ENCODE measurements at places on chromosomes 5 and 9. TPM values are rescaled to one million over a fixed set of nuclear protein-coding genes. Genes with fewer than 3 reads are reported as not detected.

The PFN3 gene
- 2.6 TPM for polyA plus RNA-seq

The ABLIM3 gene
- 7.6 TPM for polyA plus RNA-seq

The TMEM252 gene
- 5.3 TPM for polyA plus RNA-seq

The OTP gene
- polyA plus RNA-seq: not detected

The PCDHGB7 gene
- polyA plus RNA-seq: 16.8 TPM

The FLT4 gene
- polyA plus RNA-seq: 9.3 TPM

The SLC25A2 gene
- polyA plus RNA-seq: not detected

The ARL14EPL gene
- not detected for polyA plus RNA-seq

The FOXD4L3 gene
- polyA plus RNA-seq: not detected

GRCh38 chr5:91118796-91119195 lies 264.3 kb downstream of the ARRDC3 start:
- DNase-seq: no peak

DNA sequence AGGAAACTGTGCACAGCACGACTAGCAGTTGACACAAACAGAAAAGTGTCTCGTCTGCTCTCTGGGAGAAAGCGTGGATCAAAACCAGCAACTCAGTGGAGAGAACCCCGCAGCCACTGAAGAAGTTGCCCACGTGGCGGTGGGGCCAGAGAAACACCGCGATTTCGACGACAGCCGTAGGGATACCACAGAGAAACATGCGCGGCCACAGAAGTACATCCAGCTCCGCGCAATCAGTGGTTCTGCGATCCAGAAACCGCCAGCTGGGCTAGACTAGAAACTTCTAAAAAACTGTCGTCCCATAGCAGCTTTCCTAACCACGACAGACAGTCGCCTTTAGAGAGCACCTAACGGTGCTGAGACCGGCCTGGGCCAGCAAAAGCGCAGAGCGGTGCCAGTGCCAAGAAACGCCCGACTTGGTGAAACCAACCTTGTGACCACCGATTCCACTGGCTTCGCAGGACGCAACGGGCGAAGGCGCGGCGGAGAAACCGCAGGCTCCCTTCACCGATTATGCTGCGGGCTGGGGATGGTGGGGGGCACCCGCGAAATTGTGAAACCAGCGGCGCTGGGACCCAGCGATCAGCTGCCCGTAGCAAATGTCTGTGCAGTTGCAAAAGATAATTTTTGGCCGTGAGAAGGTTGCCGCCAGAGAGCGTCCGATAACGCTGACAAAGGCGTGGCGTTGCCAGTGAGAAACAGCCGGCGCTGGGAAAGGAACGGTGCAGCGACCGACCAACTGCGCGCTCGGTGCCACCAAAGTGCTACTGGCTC lies 2.7 kb upstream of the ANXA2R start:
- DNase-seq: no peak

DNA sequence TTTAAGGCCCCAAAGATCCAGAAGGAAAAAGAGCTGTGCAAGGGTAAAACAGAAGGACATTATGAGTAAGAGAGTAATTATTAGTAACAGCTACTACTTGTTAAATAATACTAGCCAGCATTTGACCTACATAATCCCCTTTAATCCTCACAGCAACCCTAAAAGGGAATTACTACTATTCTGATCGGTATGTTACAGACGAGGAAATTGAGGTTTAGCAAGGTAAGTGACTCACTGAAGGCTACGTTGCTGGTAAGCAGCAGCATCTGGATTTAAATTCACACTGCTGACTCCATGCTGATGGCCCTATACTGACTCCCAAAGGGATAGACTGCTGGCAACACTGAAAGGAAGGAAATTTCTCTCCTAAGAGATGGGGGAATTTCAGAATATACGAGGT lies 3.7 kb upstream of the FSD1L start:
- DNase-seq: no peak

DNA sequence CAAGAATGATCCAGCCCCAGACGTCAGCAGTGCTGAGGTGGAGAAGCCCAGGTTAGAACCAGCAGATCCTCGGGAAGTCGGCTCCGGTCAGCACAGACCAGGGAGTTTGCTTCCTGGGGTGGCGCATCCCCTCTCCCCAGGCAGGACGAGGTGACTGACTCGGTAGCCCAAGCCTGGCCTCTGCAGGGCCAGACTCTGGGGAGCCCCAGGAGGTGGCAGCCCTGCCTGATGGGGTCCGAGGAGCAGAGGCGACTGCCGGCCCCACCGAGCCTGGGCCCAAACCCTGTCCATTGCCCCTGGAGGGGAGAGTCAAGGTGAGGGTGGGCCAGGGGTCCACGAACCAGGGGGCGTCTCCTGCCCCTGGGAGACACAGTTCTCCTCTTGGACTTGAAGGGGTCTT lies 52.9 kb upstream of the SARDH start:
- no peak for DNase-seq

DNA sequence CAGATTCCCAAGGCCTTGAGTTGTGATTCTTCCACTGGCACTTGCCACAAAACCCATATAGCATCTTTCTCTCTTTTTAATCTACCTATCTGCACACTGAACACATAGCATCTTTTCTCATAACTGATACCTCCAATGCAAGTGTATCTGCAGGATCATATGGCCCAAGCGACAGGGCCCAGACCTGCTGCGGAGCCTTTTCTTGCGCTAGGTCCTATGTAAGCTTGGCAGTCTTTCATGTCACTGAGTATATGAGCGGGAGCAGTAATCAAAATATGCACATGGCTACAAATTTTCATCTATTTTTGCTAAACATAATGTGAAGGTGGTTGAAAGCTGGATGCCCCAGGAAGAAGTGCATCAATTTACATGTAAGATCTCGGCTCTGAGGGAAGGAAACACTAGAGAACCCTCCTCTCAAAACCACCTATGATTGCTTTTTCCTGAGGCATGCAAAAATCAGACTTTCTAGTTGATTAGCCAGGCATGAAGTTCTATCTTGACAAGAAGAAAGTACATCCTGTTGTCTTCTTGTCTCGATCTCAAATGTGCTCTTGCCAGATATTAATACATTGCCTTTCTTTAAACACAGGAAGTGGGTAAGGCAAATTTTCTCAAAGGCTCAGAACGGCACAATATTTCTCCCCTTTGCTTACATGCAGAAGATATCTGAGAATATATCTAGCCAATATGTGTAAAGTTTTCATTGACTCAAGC lies 26.9 kb upstream of the CEMIP2 start:
- DNase-seq: no peak

DNA sequence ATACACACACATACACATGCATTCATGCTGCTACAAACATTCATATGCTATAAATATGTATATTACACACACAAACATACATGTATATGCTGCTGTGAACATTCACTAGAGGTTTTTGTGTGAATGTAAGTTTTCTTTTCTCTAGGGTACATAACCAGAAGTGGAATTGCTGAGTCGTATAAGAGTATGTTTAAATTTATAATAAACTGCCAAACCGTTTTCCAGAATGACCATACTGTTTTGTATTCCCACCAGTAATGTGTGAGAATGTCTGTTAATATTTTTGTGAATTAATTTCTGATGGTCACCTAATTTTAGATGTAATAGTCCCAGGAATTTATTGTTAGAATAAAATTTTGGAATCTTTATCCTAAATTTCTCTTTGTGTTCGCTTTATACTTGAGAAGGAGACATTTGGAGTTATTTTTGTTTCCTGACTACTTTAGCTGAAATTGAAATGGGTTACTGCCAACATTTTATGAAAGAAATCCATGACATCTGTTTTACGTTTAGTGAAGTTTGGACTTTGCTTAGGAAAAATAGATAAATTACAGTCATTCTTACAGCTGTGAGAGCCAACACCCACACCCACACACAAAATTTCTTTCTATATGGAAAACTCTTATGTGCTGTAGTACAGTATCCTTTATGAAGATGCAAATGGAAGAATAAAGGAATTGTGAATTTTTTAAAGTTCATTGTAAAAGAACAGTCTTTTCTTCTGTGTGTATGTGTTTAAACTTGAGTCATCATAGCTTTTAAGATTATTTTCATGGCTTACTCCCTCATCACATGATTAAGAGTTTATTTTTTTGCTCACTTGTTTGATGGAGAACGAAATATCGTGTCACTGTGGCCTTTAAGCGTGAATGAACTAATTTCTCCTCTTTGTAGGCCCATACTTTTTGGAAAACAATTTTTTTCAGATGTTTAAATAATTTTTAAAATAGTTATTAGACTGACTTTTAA lies 24.3 kb downstream of the CENPP start:
- DNase-seq: peak; percentile 27

GRCh38 chr5:177361418-177362291 lies 3.9 kb downstream of the RGS14 start:
- no peak for DNase-seq

- no peak for DNase-seq
Measured at GRCh38 chr5:7321724-7322123, 74.2 kb upstream of the ADCY2 start.

DNA sequence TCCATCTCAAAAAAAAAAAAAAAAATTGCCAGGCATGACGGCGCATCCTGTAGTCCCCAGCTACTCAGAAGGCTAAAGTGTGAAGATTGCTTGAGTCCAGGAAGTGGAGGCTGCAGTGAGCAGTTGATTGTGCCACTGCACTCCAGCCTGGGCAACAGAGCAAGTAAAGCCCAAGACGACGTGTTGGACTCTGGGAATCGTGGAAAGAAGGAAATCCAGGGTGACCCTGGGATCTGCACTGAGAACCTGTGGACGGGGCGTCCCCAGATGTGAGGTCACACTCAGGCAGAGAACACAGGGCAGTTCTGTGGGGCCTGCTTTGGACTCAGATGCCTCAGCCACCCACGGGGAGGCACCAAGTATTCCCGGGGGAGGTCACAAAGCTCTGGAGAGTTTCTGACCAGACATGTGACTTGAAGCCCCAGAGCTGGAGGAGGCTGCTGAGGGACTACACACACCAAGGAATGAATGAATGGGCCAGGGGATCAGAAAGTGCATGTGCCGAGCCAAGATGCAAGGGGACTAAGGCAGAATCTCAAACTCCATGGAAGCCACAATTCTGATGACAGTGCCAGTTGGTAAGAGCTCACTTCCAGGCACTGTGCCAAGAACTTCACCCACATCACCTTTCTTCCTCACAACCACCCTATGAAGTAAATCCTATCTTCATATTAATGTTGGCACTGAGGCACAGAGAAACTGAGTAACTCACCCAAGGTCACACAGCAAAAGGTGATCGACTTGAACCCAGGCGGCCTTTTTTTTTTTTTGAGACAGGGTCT lies 12.9 kb downstream of the DYNC2I2 start:
- no peak for DNase-seq

- DNase-seq: no peak
Measured at GRCh38 chr5:61618577-61618976, 286.5 kb downstream of the ZSWIM6 start.

- no peak for DNase-seq
Measured at GRCh38 chr5:170440771-170441392, 51.7 kb upstream of the KCNMB1 start.

DNA sequence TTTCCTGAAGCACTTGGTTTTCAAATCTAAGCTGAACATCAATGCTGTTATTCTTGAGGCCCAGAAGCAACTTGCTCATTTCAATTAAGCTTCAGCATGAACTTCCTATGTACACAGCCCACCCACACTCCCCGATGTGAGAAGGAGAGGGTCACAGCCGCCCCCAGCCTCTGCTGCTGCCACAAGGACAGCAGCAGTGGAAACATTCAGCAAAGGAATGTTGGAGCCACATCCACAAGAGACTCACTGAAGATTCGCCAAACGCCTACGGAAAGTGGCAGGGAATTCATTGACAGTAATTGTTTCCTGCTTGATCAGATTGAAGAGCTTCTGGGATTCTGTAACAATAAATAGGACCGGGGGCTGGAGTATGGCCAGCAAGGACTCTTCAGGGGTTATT lies 2.9 kb downstream of the TGFBI start:
- no peak for DNase-seq

DNA sequence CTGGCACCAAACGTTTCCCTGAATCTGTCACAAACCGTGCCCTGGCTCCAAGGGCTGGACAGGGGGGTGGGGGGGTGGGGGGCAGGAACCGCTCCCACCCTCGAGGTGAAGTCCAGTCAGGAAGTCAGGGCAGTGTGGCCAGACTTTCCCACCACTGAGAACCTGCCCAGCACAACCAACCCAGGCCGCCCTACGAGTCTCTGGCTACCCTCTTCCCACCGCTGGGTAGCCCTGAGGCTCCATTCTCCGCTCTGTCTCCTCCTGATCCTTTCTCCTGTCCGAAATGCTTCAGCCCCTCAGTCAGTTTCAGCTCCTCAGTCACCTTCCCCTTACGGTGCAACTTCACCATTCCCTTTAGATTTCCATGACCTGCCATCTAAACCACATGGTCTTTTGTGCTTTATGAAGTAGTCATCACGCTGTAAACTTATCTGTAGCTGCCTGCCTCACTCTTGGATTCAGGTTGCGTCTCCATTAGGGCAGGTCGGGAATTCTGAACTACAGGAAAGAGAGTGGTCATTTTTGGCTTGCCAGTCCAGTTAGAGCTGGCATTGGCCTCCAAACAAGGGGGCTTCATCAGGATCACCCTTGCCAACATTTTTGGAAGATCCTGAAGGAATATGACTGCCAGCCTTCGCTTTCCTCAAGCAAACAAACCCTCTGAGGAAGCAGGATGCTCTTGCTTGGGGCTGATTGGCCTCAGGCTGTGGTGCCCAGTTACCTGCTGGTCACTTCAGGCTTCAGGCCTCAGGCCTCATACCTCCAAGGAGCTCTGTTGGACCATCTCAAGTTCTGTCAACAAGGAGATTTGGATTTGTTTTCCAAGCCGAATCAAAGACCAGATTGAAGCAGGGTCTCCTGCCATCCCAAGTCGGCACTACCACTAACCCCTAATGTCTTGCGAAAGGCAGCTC lies 794 bp upstream of the DCAF12 start:
- no peak for DNase-seq

DNA sequence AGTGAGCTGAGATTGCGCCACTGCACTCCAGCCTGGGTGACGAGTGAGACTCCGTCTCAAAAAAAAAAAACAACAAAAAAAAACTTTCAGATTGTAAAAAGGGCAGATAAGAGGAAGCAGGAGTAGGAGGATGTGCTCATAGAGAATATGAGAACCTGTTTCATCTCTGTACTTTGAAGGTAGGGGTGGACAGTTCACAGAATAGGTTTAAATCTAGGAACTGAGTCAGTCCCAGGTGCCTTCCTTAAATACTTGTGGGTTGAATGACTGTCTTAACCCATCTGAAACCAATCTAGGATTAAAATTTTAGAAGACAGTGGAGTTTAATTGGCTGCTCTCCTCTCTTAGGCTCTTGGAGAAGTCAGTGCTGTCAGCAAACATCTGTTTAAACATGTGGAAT lies 12.4 kb downstream of the POLK start:
- DNase-seq: no peak

DNA sequence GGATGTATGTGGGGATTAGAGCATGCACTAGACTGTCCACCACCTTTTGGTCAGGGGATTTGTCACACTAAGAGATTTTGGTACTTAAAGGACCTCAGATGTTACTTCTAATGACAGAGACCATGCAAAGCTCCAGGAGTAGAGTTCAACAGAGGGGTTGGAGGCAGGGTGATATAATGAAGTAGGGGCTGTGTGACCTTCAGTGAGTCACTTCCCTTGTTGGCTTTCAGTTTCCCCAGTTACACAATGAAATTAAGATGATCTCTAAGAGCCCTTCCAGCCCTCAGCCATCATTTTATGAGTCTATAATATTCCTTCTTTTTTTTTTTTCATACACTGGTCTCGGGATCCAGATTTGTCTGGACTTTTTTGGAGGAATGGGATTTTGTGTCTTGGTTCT lies 26.8 kb downstream of the GLRA1 start:
- DNase-seq: no peak
